LHCN-M2 (cell line): ENCODE measurements at places on chromosomes 16 and 17. TPM values are rescaled to one million over a fixed set of nuclear protein-coding genes. Genes with fewer than 3 reads are reported as not detected.
A peak's percentile ranks its signal among the peaks of the same experiment; 100 is the strongest.

- DNase-seq = peak; percentile 32
These were observed 23.7 kb downstream of the CDH1 start for GRCh38 chr16:68760671-68761275.

GRCh38 chr16:19559242-19559910, 3.9 kb downstream of the VPS35L start:
- DNase-seq = peak; percentile 59

DNA sequence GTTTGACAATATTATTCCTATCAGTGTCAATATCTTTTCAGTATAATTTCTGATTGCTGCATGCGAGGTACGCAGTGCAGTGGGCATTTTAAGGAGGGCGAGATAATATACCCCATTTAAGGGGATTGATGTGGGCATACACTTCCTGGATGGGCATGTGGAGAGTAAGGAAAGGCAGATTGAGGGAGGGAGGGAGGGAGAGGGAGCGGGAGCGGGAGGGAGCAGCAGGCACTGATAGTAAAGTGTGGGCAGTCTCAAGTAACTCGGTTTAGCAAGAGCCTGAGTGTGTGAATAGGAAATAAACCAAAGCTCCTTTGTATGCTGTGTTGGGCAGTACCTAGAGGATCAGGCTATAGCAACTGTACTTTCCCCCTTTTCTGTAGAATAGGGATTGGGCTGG, 5.1 kb downstream of the BPTF start:
- no peak for DNase-seq

- DNase-seq = no peak
These were observed 4.2 kb downstream of the SNN start for GRCh38 chr16:11672206-11673090.

DNA sequence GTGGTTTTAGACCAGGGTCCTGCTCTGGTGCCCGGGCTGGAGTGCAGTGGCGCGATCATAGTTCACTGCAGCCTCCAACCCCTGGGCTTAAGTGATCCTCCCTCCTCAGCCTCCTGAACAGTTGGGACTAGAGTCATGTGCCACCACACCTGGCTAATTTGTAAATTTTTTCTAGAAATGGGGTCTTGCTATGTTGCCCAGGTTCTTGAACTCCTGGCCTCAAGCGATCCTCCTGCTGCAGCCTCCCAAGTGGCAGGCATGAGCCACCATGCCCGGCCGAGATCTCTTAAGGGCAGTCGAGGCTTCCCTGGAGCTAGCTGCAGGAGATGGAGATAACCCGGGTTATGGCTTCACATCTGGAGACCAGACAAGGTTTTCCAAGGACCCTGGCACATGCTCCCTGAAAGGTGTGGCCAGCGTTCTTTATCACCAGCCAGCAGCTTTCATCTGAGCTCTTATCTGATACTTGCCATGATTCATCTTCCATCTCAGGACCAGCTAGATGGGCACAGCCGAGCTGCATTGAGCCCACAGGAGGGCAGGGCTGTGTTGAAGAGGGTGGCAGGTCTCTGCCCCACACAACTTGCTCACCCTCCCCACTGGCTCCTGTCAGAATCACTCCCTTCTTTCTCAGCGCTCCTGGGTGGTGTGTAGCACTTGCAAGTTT, 28.6 kb downstream of the SCNN1B start:
- no peak for DNase-seq

GRCh38 chr17:27529230-27529796, 73.1 kb downstream of the KSR1 start:
- DNase-seq = no peak

DNA sequence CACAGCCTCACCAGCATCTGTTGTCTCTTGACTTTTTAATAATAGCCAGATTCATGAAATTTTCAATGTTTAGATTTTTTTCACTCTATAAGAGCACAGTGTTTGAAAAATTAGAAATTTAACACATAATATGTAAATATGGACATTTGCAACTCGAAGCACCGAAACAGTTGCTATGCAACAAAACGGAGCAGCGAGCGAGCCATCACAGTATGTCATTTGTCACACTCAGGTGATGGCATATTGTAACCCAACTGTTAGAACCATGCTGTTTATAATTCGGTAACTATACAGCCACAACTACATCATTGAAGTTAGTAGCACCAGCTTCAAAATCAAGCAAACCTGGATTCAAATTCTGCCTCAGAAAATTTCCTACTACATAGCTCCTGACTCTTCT, 410.8 kb downstream of the NPIPA8 start:
- no peak for DNase-seq

DNA sequence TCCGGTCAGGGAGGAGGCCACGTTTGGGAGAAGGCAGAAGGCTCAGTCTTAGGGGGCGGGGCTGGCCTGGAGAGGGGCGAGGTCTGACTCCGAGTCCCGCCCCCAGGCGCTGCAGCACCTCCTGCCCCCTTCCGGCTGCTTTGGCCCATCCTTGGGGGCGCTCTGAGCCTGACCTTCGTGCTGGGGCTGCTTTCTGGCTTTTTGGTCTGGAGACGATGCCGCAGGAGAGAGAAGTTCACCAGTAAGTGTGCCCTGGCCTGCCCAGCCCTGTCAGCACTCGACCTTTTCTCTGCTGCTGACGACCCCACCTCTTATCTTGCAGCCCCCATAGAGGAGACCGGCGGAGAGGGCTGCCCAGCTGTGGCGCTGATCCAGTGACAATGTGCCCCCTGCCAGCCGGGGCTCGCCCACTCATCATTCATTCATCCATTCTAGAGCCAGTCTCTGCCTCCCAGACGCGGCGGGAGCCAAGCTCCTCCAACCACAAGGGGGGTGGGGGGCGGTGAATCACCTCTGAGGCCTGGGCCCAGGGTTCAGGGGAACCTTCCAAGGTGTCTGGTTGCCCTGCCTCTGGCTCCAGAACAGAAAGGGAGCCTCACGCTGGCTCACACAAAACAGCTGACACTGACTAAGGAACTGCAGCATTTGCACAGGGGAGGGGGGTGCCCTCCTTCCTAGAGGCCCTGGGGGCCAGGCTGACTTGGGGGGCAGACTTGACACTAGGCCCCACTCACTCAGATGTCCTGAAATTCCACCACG, 1.5 kb downstream of the TNFRSF12A start:
- peak; percentile 97 for DNase-seq

- DNase-seq = no peak
These were observed 18.3 kb downstream of the TEKT3 start for GRCh38 chr17:15323131-15323530.

GRCh38 chr16:13936596-13937081, 16.7 kb downstream of the ERCC4 start:
- peak; percentile 72 for DNase-seq

DNA sequence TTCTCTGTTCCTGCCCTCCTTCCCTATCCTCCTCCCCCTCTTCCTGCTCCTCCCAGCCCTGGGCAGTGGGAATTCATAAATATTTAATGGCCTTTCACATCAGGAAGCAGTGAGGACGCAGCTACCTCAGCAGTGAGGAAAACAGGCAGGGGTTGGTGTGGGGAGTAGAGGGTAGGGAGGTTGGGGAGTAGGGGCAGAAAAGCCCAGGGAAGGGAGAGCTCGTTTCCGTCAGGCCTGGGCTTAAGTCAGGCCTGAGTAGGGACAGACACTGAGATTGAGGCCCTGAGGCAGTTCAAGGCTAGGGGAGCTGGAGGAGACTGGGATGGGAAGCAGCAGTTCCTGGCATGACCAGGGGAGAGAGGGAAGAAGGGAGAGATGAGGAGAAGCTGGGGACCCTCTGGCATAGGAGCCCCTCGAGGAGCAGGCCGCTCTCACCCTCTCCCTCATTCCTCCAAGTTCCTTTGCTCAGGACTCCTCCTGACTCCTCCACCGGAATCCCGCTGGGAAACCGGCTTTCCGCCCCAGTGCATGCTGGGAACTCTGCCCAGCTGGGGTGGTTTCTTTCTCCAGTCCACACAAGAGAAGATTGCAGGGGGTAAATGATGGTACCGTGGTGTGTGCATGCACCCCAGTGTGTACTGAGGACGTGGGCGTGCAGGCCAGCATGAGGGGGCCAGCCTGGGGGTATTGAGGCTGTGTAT, 6.2 kb downstream of the SAMD14 start:
- no peak for DNase-seq

DNA sequence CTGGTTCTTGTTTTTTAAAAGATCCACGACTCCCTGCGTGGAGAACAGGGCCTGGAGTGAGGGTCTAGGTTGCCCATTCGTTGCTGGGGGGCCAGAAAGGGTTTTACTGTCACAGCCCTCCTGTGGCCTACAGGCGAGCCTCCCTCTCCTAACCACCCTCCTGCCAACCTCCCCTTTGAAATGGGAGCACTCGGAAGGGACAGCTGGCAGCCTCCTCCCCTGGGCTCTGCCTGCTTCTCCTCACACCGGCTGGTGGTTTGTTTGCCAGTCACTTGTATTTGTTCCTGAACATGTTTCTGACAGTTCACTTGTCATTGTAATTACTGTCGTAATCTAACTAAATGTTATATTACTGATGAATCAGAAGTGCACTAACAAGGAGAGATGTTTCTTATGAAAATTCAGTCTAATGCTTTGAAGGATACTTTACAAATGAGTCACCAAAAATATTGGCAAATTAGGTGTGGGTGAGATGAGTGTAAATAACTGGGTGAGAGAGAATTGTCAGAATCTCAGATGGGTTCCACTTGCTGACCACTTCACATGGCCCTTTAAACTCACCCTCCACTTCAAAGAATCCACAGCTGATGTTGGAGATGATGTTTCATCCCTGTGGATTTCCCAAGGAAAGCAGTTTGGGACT, 2.7 kb upstream of the SPPL2C start:
- DNase-seq = no peak

DNA sequence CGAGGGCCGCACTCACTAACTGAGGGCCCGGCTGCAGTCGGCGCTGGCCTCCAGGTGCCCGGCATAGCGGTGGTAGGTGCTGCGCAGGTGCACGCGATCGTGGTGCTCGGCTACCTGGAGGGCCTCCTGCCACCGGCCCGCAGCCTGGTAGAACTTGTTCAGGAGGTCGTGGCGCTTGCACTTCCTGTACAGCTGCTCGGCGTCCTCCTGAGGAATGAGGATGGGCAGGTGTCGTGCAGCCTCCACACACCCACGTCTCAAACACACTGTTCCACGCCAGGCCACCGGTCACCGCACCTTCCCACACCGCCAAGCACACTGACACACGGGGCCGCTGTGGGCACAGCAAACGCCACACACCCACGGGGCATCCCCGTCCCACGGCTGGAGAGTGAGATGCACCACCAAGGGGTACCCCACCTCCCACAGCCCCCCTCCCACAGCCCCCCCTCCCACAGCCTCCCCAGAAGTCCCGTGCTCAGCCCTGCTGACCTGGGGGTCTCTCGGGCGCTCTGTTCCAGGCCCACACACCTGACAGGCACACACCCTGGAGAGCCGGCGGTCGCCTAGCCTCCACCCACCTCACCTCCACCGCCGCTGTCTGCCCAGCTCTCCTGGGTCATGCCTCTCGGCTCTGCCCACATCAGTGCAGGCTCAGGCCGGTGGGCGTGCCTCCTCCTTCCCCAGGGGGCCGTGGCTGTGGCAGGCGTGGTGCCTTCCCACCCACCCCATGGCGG, 7.4 kb upstream of the TMEM204 start:
- DNase-seq = no peak

DNA sequence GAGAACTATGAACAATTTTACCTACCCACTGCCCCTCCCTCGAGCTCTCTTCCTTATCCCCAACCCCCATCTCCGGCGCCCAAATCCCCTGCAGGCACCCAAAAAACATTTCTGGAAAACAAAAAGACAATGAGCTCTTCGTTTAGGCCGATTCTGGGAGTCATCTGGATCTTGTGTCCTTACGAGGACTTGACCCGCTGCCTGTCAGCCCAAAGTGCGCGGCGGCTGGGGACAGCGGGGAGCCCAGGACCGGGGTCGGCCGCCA, 524 bp downstream of the STRADA start:
- DNase-seq = no peak

DNA sequence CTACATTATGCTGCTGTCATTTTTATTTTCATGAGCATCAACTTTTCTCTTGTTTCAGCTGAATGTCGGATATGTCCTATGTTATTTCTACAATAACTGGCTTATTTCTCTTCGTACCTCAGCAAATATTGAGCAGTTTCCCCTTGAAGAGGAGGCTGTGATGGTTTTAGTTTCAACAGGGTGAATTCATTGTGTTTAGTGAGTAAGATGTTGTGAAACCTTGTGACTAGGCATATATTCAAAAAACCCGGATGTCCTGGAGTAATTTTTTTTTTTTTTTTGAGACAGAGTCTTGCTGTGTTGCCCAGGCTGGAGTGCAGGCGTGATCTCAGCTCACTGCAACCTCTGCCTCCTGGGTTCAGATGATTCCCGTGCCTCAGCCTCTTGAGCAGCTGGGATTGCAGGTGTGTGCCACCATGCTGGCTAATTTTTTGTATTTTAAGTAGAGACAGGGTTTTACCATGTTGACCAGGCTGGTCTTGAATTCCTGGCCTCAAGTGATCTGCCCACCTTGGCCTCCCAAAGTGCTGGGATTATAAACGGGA, 11.1 kb downstream of the CPD start:
- no peak for DNase-seq

DNA sequence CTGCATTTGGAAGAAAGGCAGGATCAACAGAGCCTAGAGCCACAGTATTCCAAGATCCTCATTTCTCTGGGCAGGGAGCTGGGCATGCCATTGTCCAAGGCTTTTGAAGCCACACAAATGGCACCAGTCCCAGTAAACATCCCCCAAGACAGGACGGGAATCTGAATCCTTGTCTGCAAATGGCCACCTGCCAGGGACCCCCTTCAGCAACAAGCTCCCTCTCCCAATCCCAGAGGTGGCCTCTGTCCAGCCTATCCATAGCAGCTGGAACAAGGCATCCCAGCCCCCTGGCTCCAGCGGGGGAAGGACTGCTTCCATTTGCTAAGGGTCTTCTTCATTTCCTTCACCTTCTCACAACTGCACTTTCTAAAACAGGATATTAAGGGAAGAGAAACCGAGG, 204.4 kb downstream of the C16orf78 start:
- no peak for DNase-seq

DNA sequence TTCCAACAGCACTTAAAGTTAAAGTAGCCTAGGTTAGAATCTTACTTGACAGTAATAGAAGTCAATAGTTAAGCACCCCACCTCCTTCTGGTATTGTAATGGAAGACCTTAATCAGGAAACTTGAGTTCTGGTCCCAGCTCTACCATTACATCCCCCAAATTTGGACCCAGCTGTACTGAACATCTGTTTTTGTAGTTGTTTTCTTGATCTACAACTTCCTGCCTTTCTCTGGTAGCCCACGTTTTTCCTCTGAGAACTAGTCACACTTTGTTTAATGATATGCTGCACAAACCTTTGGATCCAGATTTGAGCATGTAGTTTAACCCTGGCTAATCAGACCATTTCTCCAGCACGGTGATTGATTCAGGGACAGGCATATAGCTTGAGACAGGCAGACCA, 505.0 kb downstream of the HS3ST4 start:
- no peak for DNase-seq

GRCh38 chr17:55705847-55706246, 16.8 kb downstream of the TMEM100 start:
- DNase-seq = no peak

- no peak for DNase-seq
These were observed 2.1 kb upstream of the ESRP2 start for GRCh38 chr16:68238029-68238345.

- peak; percentile 39 for DNase-seq
These were observed 685 bp upstream of the PSMD3 start for GRCh38 chr17:39979893-39980350.

- no peak for DNase-seq
These were observed 31.4 kb downstream of the ANKRD40 start for GRCh38 chr17:50676065-50676975.

Gene CHP2
- total RNA-seq = not detected in 2 replicates

Gene TSNAXIP1
- 0.77 and 1.6 TPM in 2 replicates for total RNA-seq

Gene PMM2
- total RNA-seq = 29.9 and 30.3 TPM in 2 replicates

Gene CHTF18
- 39.2 and 51.2 TPM in 2 replicates for total RNA-seq

Gene NHERF2
- 5.5 and 7.3 TPM in 2 replicates for total RNA-seq

Gene GRAP
- 0.19 TPM in 1 of 2 replicates, not detected in the other for total RNA-seq

Gene ZDHHC1
- 9.9 and 13.5 TPM in 2 replicates for total RNA-seq

Gene ATF7IP2
- total RNA-seq = 5.9 and 13.6 TPM in 2 replicates

Gene HBA2
- 0.77 TPM in 1 of 2 replicates, not detected in the other for total RNA-seq

Gene GNG13
- total RNA-seq = not detected in 2 replicates
